ENCODE measurements at places on chromosomes 16 and 17.

GRCh38 chr16:75647492-75648264 lies at the start of the genes KARS1 and TERF2IP:
Gene KARS1 (minus strand): TSS chr16:75647665. CDS start chr16:75647639, 26 bp downstream.
Gene TERF2IP (plus strand): TSS chr16:75647773. CDS start chr16:75647883, 110 bp downstream.
- peak; percentile 76 for DNase-seq

DNA sequence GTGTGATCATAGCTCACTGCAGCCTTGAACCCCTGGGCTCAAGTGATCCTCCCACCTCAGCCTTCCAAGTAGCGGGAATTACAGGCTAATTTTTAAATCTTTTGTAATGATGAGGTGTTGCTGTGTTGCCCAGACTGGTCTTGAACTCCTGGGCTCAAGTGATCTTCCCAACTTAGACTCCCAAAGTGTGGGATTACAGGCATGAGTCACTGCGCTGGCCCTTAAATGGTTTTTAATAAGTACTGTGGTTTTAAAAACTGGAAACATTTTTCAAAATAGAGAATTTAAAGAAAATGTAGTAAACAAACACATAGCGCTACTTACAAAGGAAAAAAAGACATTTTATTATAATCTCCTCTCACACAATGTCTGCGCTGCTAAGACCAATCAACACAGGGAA lies 32.2 kb downstream of the MARCHF10 start:
- no peak for DNase-seq

GRCh38 chr17:1197781-1198490 lies 18.2 kb upstream of the ABR start:
- DNase-seq, result no peak

DNA sequence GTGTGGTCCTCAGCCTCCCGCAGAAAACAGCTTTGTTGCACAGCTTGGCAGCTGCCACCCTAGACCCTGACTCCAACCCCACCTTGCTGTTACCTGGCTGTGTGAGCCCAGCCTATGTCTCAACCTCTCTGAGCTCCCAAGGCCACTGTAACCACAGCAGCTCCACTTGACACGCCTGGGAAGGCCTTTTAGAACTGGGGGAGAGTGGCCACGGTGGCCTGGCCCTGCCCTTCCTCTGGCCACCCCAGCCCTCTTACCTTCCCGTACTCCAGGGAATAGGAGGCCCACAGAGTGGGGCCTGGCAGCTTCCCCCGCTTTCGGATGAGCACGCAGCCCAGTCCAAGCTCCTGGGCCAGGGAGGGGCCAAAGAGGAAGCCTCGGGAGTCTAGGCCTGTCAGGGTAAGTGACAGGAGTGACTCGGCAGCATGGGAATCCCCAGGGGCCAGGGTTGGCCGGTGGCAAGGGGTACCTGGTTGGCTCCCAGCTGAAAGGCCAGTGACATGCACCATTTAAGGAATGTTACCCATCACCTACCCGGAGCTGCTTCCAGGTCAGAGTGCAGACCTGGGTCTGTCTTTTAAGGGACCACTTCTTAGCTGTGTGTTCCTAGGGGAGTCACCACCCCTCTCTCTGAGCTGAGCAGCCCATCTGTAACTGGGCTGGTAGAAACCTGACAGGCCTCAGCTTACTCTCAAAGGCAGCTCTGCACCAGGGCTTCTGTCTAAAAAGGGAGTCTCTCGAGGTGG lies 1.4 kb downstream of the APRT start:
- no peak for DNase-seq

DNA sequence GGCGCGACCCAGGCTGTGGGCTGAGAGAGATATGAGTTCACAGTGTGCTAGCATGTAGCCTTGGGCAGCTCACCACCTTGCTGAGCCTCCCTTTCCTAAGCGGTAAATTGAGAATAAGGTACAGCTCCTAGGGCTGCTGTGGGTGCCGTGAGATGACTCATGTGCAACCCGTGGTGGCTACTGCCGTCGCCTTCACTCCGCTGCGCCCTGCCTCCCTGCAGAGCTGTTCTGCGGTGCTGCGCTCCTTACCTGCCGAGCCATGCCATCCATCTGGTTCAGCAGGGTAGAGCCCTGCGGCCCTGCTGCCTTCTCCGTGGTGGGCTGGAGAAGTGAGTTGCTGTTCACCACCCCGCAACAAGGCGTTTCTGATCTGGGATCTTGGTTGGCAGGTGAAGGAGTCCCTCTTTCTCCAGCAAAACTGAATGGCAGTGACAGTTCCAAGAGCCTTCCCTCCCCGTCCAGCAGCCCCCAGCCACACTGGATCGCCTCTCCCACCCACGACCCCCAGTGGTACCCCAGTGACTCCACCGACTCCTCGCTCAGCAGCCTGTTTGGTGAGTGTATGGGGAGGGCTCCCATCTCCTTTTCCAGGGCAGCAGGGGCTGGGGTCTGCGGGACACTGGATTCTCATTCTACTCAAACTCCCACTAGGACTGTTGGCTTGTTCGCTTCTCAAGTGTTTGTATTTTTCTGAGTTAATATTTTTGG lies 9.3 kb upstream of the JPT2 start:
- DNase-seq, result no peak

DNA sequence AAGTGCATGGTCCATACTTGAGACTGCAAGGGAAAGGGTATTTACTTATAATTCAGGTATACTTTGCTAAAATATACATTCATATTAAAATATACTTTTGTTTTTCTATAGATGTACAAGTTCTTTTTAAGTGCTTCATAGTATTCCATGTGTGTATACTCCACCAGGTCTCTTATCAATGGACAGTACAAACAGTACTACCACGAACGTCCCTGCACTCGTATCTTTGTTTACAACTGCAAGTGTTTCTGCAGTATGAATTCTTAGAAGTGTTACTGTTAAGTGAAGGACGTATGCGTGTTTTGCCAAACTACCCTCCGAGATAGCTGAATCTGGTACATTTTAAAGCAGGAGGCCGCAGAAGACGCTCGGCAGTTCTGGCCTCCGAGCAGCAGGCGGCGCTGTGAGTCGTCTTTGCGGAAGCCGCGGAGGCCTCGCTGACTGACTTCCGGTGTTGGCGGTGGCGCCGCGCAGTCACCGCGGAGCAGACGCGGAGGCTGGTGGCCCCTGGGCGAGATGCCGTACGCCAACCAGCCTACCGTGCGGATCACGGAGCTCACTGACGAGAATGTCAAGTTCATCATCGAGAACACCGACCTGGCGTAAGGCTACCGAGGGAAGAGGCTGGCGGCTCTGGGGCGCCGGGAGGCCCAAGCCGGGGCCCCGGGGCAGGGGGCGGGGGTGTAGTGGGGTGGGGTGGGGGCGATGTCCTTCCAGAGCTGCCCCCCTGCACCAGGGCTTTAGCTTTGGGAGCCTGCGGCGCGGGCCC lies at the start of gene POLR2C:
Gene POLR2C, plus strand, starts transcription at position 471 of the 769 bp plus-strand sequence. Its CDS starts 46 bp downstream, at position 517.
- peak; percentile 45 for DNase-seq

DNA sequence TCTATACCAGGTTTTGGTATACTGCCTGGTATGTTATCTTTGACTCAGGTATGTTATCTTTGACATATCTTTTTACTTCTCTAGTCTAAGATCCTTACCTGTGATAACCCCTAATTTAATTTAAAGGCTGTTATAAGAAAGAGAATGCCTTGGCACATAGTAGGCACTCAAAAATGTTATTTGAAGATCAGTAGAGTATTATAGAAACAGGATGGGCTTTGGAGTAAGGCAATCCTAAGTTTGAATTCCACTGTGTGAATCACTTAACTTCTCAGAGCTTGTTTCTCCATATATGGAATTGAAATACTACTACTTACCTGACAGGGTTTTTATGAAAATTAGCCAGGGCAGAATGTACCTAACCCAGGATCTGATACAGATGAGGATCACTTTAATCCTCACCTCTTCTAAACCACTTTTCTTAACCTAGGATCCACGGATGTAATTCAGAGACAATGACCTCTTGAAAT lies 1.2 kb downstream of the BRIP1 start:
- DNase-seq, result no peak

- DNase-seq, result no peak
These were observed 17.5 kb downstream of the NOS2 start for GRCh38 chr17:27782791-27783206.

Data from NCI-H1105 treated with DMSO at 0.1 percent for 48 hours (cell line).